ENCODE measurements at places on chromosomes 12 and 14. TPM values are rescaled to one million over a fixed set of nuclear protein-coding genes. Genes with fewer than 3 reads are reported as not detected.

The SRRM4 gene
- total RNA-seq, result 0.06 TPM

The PIK3C2G gene
- 5.8 TPM for total RNA-seq

The SPSB2 gene
- total RNA-seq, result 19.0 TPM

The KRT75 gene
- total RNA-seq, result not detected

The PLEKHD1 gene
- 0.25 TPM for total RNA-seq

The TAS2R13 gene
- 2.8 TPM for total RNA-seq

The IPO4 gene
- 49.5 TPM for total RNA-seq

GRCh38 chr14:29166507-29166906 lies 399.9 kb downstream of the FOXG1 start:
- no peak overlapping the region for H3K27ac ChIP-seq
- H3K4me1 ChIP-seq, result no peaks in the 10 kb centered on the region
- no peaks in the 10 kb centered on the region for H3K27me3 ChIP-seq
- no peaks in the 10 kb centered on the region for H3K36me3 ChIP-seq

- no peak for DNase-seq
- no peak overlapping the region for H3K27ac ChIP-seq
- H3K27me3 ChIP-seq, result peaks cover 6% of the 10 kb centered on the region
- no peaks in the 10 kb centered on the region for H3K4me1 ChIP-seq
Observed at GRCh38 chr12:111028830-111029229, 108.5 kb upstream of the MYL2 start.

- H3K4me1 ChIP-seq, result no peaks in the 10 kb centered on the region
- no peaks in the 10 kb centered on the region for H3K36me3 ChIP-seq
- H3K4me3 ChIP-seq, result no peak overlapping the region
Observed at GRCh38 chr14:35628989-35629388, 95.0 kb downstream of the INSM2 start.

DNA sequence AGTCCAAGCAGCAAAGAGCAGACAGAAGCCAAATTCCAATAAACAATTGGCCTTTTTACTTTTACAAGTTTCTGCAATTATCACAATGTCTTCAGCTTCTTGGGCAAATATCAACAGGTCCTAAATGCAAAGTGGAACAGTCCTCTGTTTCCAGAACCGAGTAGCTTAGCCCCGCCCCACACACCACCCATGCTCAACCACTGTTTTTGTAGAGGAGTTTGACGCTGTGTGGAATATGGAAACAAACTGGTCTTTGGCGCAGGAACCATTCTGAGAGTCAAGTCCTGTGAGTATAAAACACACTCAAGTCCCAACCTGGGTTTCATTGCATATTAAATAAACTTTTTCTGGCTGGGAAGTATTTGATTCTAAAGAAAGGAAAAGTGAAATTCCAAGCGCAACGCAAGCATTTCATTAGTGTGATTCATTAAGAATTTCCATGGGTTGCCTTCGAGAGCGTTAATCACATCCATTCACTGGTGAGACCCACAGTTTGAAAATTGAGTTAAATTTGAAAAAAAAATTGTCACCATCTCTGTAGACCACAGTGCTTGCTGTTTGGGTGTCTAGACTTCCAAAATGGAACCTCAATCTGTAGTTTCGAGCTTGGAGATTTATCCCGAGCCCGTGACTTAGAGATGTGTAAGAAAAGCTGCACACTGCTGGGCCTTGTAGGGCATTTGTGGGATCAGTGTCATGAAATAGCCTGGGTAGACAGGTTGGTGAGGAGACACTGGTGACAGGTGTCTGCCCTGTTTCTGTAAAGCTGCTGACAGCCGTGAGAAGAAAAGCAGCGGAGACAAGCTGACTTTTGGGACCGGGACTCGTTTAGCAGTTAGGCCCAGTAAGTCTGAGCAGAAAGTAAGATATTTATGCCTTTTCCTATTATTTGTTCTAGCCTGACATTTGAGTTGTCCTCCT lies 96.1 kb downstream of the DAD1 start:
- peaks cover 8% of the 10 kb centered on the region for H3K4me1 ChIP-seq
- no peak overlapping the region for H3K27ac ChIP-seq
- H3K4me3 ChIP-seq, result no peak overlapping the region
- H3K27me3 ChIP-seq, result no peaks in the 10 kb centered on the region

GRCh38 chr12:112380663-112381405 lies 1.4 kb downstream of the HECTD4 start:
- peak; percentile 59 for DNase-seq
- peak overlapping the region; percentile 72 for H3K4me3 ChIP-seq
- no peak overlapping the region for H3K27ac ChIP-seq
- H3K27me3 ChIP-seq, result no peaks in the 10 kb centered on the region
- H3K4me1 ChIP-seq, result peaks cover 11% of the 10 kb centered on the region
- no peaks in the 10 kb centered on the region for H3K36me3 ChIP-seq

GRCh38 chr12:153080-153746 lies 60.7 kb downstream of the SLC6A12 start:
- no peak overlapping the region for H3K4me3 ChIP-seq
- peak; percentile 84 for DNase-seq
- H3K4me1 ChIP-seq, result peaks cover 15% of the 10 kb centered on the region
- H3K27me3 ChIP-seq, result no peaks in the 10 kb centered on the region
- H3K36me3 ChIP-seq, result no peaks in the 10 kb centered on the region

GRCh38 chr14:99212646-99213045 lies 59.4 kb downstream of the BCL11B start:
- no peak overlapping the region for H3K27ac ChIP-seq
- H3K4me1 ChIP-seq, result no peaks in the 10 kb centered on the region
- H3K4me3 ChIP-seq, result no peak overlapping the region
- no peaks in the 10 kb centered on the region for H3K27me3 ChIP-seq
- no peaks in the 10 kb centered on the region for H3K36me3 ChIP-seq
- DNase-seq, result no peak

DNA sequence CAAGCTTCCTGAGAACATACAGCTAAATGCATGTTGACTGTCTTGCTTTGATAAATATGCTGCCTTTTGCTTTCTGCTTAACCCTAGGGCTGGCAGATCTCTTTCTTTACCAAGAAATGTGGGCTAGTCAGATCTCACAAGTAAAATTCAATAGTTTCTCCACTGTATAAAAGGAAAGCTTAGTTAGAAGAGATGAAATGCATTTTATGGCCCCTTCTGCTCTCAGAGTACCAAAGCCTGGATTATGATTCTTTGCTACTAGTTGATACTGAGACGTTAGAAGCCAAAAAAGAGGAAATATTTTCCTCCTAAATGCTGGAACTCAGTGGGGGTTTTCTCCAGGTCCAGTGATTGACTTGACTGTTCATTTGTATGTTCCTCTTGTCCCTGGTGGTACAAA lies 552.7 kb downstream of the SNAPC1 start:
- no peak for DNase-seq
- no peak overlapping the region for H3K4me3 ChIP-seq
- no peaks in the 10 kb centered on the region for H3K27me3 ChIP-seq
- H3K4me1 ChIP-seq, result no peaks in the 10 kb centered on the region
- no peaks in the 10 kb centered on the region for H3K36me3 ChIP-seq
- H3K27ac ChIP-seq, result no peak overlapping the region

GRCh38 chr12:91219919-91220318 lies 37.3 kb upstream of the DCN start:
- no peak overlapping the region for H3K27ac ChIP-seq
- H3K36me3 ChIP-seq, result no peaks in the 10 kb centered on the region
- no peak for DNase-seq
- H3K27me3 ChIP-seq, result no peaks in the 10 kb centered on the region
- H3K4me3 ChIP-seq, result no peak overlapping the region

DNA sequence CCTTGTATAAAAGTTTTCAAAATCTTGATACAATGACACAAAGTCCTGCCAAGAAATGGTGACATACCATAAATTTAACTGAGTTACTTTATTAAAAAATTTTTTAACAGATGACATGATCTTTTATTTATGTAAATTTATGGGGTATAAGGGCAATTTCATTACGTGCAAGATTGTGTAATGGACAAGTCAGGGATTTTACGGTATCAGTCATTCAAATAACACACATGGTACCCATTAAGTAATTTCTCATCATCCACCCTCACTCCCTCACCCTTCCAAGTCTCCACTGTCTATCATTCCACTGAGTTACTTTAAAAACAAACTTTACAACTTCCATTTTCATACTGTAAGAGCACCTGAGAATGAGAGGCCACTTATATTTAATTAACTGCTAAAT lies 37.4 kb downstream of the SPTLC2 start:
- H3K4me1 ChIP-seq, result peaks cover 7% of the 10 kb centered on the region
- no peak for DNase-seq
- H3K27ac ChIP-seq, result no peak overlapping the region
- H3K36me3 ChIP-seq, result peaks cover 3% of the 10 kb centered on the region
- H3K27me3 ChIP-seq, result no peaks in the 10 kb centered on the region
- H3K4me3 ChIP-seq, result no peak overlapping the region

- H3K36me3 ChIP-seq, result no peaks in the 10 kb centered on the region
- no peaks in the 10 kb centered on the region for H3K27me3 ChIP-seq
- no peak overlapping the region for H3K27ac ChIP-seq
- H3K4me3 ChIP-seq, result no peak overlapping the region
- no peak for DNase-seq
Observed at GRCh38 chr12:9636150-9636850, 28.6 kb upstream of the KLRB1 start.

DNA sequence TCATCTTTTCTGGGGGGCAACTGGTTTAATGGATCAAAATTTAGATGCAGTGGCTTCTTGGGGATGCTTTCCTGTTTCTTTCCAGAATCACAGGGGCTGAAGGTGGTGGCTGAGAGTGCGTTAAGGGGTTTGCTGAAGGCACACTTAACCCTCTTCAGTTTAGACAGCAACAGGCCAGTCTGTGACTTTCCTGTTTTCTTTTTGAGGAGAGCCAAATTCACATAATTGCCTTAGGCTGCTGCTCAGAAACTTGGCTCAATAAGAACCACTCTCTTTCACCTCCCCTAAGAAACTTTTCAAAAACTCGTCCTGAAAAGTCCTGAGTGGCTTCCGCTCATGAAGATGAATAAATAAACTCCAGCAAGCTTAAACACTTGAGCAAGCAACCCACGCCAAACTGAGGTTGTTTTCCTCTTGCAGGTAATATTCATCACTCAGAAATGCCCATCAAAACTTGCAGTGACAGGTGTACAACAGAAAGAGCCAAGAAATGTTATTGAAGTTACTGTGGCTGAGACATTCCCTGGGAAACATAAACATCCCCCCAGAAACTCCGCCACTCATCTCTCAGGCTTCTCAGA lies 510.4 kb downstream of the TMEM132D start:
- H3K4me1 ChIP-seq, result no peaks in the 10 kb centered on the region
- H3K27ac ChIP-seq, result no peak overlapping the region
- no peak for DNase-seq
- H3K36me3 ChIP-seq, result no peaks in the 10 kb centered on the region
- no peak overlapping the region for H3K4me3 ChIP-seq
- H3K27me3 ChIP-seq, result no peaks in the 10 kb centered on the region

DNA sequence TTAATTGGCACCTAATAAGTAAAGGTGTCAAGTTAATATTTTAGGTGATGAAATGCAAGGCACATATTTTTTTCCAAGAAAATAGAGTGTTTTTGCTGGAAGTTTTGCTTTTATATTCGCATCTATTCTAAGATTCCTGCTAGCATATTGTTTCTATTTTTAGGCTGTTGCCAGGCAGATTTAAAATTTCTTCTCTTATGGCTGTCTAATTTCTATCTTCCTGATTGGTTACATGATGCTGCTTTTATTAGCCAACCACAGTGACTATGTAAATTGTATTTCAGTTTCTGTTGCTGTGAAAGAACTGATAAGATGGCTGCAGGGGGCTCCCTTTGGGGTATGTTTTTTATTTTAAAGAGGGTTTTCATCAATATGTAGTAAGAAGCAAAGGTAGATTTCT lies 42.7 kb downstream of the ATF7IP start:
- H3K27me3 ChIP-seq, result no peaks in the 10 kb centered on the region
- H3K4me1 ChIP-seq, result peaks cover 2% of the 10 kb centered on the region
- DNase-seq, result peak; percentile 46
- no peak overlapping the region for H3K27ac ChIP-seq
- no peak overlapping the region for H3K4me3 ChIP-seq

DNA sequence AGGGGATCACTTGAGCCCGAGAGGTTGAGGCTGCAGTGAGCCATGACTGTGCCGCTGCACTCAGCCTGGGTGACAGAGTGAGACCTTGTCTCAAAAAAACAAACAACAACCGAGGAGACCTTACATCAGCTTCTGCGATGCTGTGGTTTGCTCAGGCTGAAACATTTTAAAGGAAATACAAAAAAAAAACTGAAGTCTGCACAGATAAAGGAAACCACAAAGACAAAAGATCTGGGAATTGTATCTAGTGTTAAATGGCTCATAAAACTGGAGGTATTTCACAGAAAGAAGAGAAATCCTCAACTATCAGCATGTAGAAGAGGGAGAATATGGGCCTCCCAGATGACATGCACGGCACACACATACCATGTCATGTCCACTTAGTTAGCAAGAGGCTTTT lies 60.3 kb upstream of the VPS33A start:
- no peak overlapping the region for H3K4me3 ChIP-seq
- H3K27me3 ChIP-seq, result no peaks in the 10 kb centered on the region
- H3K27ac ChIP-seq, result no peak overlapping the region
- H3K36me3 ChIP-seq, result peaks cover 21% of the 10 kb centered on the region
- DNase-seq, result peak; percentile 37

- H3K27me3 ChIP-seq, result no peaks in the 10 kb centered on the region
- no peak for DNase-seq
- no peaks in the 10 kb centered on the region for H3K36me3 ChIP-seq
- no peak overlapping the region for H3K4me3 ChIP-seq
- no peak overlapping the region for H3K27ac ChIP-seq
- no peaks in the 10 kb centered on the region for H3K4me1 ChIP-seq
Observed at GRCh38 chr12:87612996-87613395, 416.2 kb downstream of the C12orf50 start.

Data from kidney (tissue), 22 donors.